CD4-positive, alpha-beta memory T cell (primary cell): ENCODE measurements at places on chromosomes 4 and X.
A peak's percentile ranks its signal among the peaks of the same experiment; 100 is the strongest.

- no peak for DNase-seq
Measured at GRCh38 chr4:56937262-56937661, 29.6 kb downstream of the REST start.

DNA sequence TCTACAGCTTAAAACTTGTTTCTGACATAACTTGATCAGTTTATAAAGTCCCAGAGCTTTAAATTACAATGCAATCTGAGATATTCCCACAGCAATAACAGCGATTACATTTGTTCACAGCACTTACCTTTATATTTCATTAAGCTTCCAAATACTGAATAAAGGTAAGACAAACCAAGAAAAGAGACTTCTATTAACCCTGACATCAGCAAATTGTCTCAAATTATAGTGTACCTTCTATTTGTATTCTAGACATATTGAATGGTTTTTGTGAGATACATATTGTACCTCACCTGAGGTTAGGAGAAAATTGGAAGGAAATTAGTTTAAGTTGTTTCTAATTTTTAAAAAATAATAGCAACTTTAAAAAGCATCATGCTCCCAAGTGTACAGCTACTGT is 111.9 kb downstream of the HDAC8 start:
- DNase-seq, result no peak

GRCh38 chr4:40454816-40455215 is 119.7 kb downstream of the CHRNA9 start:
- DNase-seq, result no peak

GRCh38 chr4:3857269-3857926 is 91.2 kb downstream of the ADRA2C start:
- DNase-seq, result no peak

- DNase-seq, result peak; percentile 40
Measured at GRCh38 chr4:173025131-173025530, 143.5 kb upstream of the GALNT7 start.

DNA sequence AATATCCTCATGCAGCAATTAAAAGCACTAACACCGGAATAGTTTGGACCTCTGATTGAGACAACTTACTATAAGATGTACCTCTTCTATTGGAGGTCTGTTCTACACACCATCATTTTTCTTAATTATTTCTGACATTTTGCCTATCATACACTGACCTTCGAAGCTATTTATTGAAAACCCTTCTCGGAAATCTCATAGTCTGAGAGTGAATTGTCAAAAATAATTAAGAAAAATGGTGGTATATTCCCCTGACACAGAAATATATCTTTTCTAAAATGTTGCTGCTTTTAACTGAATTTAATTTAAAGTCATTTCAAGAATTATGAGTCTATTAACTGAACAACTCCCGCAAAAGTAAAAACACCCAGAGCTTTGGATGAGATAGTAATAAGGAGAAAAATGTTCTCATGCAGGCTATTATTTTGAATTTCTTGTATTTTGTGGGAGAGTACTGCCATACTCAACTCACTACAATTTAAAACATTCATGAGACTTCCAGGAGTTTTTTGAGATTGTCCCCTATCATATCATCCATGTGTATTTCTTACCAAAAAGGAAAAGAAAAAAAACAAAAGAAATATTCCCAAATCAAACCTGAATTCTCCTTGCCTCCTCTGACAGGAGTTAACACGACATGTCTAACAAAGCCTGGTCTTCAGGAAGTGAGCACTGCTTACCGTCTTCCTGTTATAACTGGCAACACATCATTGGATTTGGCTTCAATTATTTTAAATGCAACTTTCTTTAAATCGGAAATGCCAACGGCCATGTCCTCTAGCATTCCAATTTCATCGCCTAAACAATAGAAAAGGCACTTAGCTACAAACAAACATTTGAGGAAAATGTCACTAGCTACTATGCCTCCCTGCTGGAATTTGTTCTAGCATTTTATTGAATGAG is 485.3 kb downstream of the IL15 start:
- DNase-seq, result no peak

DNA sequence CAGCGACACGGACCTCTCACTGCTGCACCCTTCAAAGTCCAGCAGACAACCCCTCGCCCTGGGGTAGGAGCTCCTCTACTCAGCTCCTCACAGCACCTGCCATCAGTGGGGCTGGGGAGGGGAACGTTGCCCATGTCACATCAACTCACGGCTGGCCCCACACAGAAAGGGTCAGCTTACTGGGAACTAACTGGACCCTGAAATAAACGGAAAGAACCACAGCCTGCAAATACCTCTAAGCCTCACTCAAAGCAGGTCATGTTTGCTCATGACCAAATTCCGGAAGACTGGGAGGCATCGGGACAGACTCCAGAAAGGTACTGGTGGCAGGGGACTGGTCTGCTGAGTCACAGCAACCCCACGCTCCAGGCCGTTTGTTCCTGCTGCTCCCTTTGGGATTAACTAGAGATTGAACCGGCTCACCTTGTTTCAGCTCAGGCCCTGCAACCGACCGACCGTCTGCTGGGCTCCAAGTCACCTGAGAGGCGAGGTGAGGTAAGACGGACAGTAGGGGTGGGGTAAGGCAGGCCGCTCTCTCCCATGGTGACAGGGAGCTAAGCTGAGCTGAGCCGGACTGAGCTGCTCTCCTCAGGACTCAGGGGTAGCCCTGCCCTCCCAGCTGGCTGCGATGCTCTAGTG is 5.6 kb downstream of the G6PD start:
- no peak for DNase-seq

DNA sequence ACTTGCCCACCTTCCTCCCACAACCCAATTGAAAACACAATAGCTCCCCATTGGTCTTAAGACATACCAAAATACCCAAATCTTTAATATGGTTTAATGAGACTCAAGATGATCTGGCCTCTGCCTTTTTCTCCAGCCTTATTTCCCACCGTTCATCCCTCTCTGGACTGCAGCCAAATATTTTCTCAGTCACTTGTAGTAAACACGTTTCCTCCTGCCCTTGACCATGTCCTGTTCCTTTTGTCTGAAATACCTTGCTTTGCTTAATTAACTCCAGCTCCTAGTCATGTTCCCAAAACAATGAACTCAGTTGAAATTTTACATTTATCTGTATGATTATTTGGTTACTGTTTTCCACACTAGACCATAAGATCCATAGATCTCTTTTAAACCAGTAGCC is 8.4 kb upstream of the NUP54 start:
- no peak for DNase-seq
